ENCODE measurements at places on chromosomes 16 and 17. TPM values are rescaled to one million over a fixed set of nuclear protein-coding genes. Genes with fewer than 3 reads are reported as not detected.
A peak's percentile ranks its signal among the peaks of the same experiment; 100 is the strongest.

The APOBR gene
- total RNA-seq = not detected

The ARHGAP44 gene
- 7.1 TPM for total RNA-seq

The SBK1 gene
- 11.7 TPM for total RNA-seq

The TMEM107 gene
- total RNA-seq = 39.8 TPM

The STX1B gene
- total RNA-seq = 8.1 TPM

The MAF gene
- total RNA-seq = 18.7 TPM

The HS3ST4 gene
- total RNA-seq = 0.46 TPM

The EFNB3 gene
- total RNA-seq = 70.3 TPM

The SLC22A31 gene
- 3.1 TPM for total RNA-seq

The EVPL gene
- total RNA-seq = not detected

The GOSR1 gene
- 21.6 TPM for total RNA-seq

The SULT1A2 gene
- total RNA-seq = 1.6 TPM

The CCL7 gene
- total RNA-seq = not detected

The ZNF23 gene
- 8.0 TPM for total RNA-seq

The MYH1 gene
- not detected for total RNA-seq

The CD68 gene
- 0.35 TPM for total RNA-seq

The CCDC43 gene
- 33.4 TPM for total RNA-seq

- DNase-seq = peak; percentile 87
Measured at GRCh38 chr16:88768071-88768783, 16.8 kb downstream of the PIEZO1 start.

- no peak for DNase-seq
Measured at GRCh38 chr16:8886593-8887430, 4.7 kb downstream of the LITAFD start.

DNA sequence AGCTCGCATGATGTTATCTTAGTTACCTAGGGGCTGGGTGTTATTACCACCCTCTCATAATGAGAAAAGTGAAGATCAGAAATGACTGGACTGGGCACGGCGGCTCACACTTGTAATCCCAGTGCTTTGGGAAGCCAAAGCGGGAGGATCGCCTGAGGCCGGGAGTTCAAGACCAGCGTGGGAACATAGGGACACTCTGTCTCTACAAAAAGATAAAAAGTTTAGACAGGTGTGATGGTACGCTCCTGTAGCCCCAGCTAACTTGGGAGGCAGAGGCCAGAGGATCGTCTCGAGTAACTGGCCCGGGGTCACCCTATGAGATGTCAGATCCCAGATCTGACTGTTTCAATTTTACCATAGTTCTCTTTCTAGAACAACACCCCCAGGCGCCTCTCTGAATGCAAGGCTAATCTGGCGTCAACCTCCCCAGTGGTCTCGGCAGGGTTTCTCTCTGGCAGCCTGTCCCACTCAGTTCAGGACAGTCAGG, 1.9 kb upstream of the CCDC102A start:
- DNase-seq = no peak

- peak; percentile 34 for DNase-seq
Measured at GRCh38 chr16:66198641-66199040, 167.8 kb upstream of the CDH5 start.

GRCh38 chr16:88558457-88559442, 11.5 kb upstream of the ZC3H18 start:
- DNase-seq = peak; percentile 88

DNA sequence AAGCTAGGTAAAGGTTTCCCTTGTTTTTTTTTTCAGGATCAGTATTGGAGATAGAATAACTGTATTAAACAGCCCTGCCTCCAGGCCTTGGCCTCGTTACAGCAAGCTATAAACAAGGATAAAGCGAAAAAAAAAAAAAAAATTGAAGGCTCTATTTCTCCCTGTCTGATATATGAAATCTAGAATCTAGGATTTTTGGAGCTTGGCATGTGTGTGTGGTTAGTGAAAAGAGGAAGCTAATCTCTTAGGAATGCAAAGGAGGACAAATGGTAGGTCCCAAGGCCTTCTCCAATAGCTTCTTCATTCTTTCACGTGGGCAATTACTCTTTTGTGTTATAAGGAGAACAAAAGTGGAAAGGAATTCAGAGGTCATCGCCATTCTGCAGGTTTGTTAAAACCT, 470.3 kb downstream of the TMEM114 start:
- no peak for DNase-seq

DNA sequence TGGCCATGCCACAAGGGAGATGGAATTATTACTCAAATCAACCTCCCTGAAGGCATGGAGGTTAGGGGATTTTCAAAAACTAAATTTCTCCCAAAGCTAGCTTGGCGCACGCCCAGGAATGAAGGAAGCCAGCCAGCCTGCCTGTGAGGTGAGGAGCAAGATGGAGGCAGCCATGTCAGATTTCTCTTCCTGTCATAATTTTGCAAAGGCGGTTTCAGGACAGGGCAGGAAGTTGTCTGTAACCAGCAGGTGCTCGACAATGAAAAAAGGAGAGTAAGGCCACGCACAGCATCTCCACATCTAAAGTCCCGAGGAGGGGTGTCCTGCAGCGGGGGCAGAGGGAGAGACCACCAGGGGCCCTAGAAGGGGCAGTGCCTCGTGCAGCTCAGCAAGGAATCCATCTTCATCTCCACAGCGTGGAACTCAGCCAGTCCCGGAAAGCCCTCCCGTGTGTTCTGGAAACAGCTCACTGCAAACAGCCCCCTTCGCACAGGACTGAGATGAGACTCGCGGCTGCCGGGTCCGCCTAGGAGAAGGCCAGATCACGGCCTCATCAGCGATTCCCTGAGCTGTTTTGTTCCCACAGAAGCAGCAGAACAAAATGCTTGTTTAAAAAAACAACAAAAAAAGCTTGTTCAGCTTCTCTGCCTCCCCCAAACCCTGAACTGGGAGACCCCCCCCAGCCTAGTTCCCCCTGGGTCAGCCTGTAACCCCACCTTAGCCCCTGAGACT, 47.8 kb downstream of the SLC7A5 start:
- DNase-seq = no peak

DNA sequence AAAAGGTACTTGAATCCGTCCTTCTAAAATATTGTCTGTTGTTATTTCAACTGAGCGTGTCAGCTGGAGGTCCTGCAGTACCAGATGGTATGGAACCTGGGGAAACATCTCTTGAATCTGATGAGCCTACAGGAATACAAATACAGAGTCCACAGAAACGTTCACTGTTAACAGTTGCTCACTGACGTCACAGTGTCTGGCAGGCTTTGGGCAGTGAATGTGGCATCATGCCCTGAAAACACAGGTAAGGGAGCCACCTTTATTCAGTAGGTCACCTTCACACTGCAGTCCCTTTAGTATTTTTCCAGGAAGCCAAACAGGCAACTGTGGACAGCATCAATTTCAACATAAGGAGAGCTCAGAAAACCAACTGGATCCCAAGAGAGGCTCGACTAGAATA, 56.1 kb downstream of the AMFR start:
- no peak for DNase-seq

DNA sequence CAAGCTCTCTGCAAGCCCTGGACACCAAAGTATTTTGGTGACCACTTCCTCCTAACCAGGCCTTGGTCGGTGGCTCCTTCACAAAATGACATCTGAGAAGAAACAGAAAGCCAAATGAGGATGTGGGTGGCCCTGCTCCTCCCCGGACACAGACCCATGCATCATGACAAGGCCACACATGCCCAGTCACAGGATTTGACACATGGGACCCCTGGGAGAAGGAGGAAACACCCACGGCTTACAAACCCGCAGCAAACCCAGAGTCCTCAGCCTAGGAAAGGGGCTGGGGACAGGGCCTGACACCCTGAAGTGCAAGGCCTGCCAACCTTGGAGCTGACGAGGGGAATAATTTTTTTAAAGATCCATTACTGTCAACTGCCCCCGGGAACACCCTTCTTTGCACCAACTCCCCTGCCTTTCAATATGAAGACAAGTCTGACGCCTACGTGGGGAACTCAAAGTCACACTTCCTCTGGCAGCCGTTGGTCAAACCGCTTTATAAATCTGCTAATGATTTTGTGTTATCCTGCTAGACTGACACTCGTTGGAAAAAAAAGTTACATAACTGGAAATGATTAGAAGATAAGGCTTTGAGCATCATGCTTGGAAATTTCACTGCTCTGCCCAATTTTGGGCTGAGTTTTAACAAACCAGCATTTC, 41.3 kb downstream of the GAS7 start:
- DNase-seq = no peak

DNA sequence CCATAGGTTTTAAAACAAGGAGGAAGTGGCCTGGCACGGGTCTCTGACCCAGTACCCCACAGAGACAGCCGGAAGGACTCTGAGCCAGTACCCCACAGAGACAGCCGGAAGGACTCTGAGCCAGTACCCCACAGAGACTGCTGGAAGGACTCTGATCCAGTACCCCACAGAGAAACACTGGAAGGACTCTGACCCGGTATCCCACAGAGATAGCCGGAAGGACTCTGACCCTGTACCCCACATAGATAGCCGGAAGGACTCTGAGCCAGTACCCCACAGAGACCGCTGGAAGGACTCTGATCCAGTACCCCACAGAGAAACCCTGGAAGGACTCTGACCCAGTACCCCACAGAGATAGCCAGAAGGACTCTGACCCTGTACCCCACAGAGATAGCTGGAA, 49.0 kb downstream of the TRARG1 start:
- no peak for DNase-seq

DNA sequence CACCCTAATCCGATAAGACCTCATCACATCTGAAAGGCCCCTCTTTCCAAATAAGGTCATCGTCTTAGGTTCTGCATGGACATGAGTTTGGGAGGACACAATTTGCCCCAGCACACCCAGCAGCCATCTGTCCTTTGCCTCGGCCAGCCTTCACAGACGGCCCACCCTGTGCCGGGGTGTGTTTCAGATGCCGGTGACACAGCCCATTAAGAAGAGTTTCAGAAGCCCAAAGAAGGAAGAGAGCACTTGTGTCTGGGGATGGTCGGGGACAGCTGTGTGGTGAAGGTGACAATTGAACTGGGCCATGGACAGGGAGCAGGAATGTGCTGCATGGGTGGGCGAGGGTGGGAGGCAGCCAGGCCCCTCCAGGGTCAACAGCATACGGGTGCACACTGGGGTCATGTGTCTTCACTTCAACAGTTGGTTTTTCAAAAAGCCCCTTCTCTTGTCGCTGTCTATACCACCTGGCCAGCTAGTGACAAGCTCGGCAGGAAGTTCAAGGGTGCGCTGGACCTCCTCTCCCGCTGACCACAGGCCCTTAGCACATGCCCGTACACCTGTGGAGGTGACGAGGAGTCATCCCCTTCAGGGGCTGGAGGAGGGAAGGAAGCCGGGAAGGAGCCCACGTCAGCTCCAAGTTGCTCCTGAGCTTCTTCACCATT, 183.1 kb downstream of the C16orf95 start:
- no peak for DNase-seq

GRCh38 chr16:85210423-85211169, 98.3 kb upstream of the CIBAR2 start:
- peak; percentile 78 for DNase-seq

GRCh38 chr17:28548417-28549130, 3.9 kb downstream of the UNC119 start:
- no peak for DNase-seq

DNA sequence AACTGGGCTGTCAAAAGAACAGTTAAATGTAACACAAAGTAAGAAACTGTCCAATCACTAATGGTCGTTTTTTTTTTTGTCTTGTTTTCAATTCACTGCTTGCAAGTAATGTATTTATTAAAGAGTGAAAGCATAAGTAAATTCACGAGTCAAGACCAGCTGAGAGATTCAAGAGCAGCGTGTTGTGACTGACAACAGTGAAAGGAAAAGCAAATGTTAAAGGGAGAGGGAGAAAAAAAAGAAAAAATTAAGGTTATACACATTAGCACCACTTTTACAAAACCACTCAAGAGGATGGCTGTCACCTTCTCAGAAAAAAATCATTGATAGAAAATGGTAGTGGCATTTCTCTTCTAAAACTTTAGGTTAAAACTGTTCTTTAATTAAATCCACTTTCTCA, 36.1 kb downstream of the GPATCH8 start:
- DNase-seq = no peak

- no peak for DNase-seq
Measured at GRCh38 chr16:7597677-7598076, 265.0 kb downstream of the RBFOX1 start.

GRCh38 chr17:34443619-34444469, 80.8 kb upstream of the CCL1 start:
- no peak for DNase-seq

DNA sequence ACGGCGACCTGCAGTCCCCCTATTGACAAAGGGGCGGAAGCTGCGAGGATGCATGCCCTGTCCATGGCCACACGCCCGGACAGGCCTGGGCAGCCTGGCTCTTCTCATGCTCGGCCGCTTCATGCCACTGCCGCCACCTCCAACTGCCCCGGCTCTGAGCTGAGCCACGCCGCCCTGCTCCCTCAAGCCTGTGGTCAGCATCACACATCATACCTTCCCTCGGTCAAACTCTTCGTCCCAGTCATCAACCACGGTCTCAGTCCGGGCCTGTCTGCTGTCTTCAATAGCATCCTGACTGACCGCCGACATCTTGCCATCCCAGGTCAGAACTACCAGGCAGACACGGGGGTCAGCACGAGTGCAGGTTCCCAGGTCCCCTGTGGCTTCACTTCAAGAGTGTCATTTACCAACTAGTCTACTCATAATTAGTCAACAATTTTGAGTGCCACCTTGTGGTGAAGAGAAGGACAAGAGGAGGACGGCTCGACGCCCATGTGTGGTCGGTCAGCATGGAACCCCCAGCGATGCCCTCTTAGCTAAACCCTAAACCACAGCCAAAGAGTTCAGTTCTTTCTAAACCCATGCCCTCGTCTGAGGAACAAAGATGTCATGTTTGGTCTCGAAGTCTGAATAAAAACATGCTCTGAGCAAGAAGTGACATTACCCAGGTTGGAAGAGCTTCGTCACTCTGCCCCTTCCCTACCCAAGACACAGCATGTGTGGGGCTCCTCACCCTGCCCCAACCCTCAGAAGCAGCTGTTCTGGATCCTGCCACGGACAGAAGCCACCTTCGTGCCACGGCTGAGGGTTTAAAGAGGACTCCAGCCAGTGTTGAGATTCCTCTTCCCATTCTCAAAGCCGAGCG, 16.9 kb upstream of the CYTH1 start:
- DNase-seq = peak; percentile 38

GRCh38 chr16:23852794-23853562, 17.2 kb downstream of the PRKCB start:
- DNase-seq = no peak

DNA sequence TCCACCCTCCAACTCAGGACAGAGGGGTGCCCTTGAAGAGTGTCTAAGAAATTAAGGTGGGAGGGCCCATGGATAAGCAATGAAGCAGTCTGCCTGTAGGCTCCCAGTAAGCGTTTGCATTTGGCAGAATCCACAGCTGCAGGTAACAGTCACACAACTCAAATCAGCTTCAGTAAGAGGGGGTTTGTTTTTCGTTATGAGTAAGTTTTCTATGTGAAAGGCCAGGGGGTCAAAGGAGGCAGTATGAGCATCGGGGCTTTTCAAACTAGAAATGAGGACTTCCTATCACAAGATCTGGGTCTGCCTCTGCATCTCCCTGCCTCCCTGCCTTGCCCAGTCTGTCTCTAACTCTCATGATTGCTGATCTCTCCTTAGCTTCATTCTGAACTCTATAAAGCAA, 128.1 kb upstream of the CCL2 start:
- DNase-seq = no peak

DNA sequence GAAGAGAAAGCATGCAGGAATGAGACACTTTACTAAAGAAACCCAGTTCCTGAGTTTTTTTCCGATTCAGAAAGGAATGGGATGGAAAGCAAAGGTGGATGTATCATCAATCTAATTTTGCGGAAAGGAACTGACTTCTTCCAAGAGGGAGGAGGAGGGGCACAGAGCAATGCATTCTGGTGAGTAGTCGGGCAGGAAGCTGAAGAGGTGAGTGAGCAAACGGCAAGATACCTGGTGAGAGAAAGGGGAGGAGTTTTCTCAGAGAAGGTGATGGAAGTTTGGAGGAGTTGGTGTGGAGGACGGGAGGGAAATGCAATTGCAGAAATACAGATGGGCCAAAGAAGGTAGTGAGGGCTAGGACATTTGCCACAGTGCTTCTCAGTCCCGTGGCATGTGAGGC, 713.2 kb downstream of the KCNJ2 start:
- no peak for DNase-seq
